ENCODE measurements at places on chromosomes 3 and 15.

- DNase-seq: no peak
Measured at GRCh38 chr15:96448923-96449322, 118.4 kb downstream of the NR2F2 start.

DNA sequence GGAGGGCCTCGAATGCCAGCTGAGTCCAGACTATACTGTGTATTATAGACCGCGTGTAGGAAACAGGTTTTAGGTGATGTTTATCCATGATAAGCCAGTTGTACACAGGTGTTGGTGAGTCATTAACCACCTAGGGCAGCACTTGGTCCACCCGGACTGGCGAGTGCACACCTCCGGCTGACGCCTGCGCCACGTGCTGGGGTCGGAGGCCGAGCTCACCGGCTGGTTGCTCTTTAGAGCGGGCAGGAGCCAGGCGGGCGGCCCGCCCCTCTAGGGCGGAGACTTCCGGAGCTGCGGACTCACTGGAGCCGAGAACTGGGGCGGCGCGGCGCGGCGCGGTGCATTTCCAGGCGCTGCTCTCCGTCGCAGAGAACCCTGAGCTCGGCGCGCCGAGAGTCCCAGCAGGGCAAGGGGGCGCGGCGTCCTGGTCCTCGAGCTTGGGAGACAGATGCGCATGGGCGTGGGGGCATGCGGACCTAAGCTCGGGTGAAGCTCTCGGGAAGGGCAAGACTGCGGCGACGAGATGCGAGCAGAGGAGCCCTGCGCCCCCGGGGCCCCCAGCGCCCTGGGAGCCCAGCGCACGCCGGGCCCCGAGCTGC lies at the start of gene ESYT3:
ESYT3 (plus strand) TSS at position 341 of the 599 bp plus-strand sequence; CDS start at position 524, 183 bp downstream.
- no peak for DNase-seq

- no peak for DNase-seq
Measured at GRCh38 chr3:186102687-186103086, 6.2 kb downstream of the ETV5 start.

DNA sequence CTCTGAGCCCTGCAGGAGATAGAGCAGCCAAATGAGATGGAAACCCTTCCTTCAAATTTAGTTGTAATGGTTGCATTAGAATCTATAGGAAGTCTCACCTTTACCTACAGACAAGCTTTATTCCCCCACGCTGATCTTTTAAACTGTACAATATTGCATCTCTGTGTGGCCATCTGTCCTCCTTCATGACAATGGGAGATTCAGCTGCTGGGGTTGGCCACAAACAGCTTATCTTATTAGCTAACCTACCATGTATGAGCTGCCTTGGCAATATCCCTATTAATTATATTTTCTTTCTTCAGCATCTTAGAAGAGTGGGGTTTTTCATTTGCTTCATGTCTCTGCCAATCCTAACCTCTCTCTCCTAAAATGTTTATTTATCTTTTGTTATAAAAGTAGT lies 238.7 kb upstream of the NR2E3 start:
- DNase-seq: no peak

GRCh38 chr15:33104212-33104611 lies 90.3 kb downstream of the FMN1 start:
- no peak for DNase-seq

GRCh38 chr15:55742498-55742926 lies 440 bp downstream of the PRTG start:
- no peak for DNase-seq

- no peak for DNase-seq
Measured at GRCh38 chr3:136982033-136982432, 24.2 kb downstream of the IL20RB start.

GRCh38 chr15:31360843-31361763 lies 34.5 kb downstream of the KLF13 start:
- no peak for DNase-seq

GRCh38 chr15:99090938-99091337 lies 13.9 kb upstream of the SYNM start:
- DNase-seq: no peak

DNA sequence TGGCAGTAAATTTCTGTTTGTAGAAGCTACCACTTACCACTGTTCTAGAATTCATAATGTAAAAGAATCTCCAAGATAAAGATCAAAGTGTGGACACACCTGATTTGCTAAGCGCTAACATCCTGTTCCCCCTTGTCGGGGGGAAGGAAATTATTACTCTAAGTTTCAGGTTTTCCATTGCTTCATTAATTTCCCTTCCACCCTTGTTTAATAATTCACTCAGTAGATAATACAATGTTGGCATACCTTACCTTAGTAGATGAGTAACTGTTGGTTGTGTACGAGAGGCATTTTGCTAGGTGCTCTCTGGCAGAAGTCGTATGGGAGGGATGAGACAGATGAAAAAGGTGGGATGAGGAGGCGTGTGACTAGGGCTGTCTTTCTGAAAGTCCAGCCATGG lies 641.2 kb upstream of the ARRDC4 start:
- no peak for DNase-seq

DNA sequence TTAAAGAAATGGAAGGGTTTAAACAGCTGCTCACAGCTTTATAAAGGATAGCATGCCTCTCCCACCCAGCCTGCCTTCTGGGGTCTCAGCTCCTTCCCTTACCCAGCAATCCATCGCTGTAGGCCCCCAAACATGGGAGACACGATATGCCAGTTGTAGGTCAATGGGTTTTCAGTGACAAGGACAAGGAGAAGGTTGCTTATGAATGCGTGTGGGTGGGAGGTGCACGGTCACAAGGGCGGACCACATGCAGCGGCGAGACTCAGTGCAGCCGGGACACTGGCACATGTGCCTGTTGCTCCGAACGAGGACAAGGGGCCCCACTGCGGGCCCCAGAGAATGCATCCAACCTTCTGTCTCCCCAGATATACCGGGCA lies 67.0 kb downstream of the MGLL start:
- no peak for DNase-seq

DNA sequence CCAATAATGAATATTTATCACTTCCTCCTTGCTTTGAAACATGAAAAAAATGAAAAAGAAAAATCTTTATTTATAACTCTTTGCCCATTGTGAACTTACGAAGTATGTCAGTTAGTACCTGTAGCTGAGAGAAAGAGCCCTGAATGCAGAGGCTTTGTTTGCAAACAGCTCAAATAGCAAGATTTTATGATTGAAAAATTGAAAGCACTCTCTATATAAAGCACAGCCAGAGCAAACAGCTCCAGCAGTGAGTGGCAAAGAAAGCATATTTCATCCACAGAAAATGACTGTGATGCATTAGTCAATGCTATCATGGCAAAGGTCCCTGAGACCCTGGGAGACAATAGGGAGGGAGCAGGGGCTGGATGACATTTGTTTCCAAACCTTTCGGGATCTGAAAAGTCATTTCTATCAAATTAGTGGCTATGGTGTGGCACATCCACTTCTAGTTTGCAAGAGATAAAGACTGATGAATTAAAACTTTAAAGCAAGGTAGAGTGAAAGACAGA lies 576.1 kb downstream of the OTOL1 start:
- DNase-seq: no peak

DNA sequence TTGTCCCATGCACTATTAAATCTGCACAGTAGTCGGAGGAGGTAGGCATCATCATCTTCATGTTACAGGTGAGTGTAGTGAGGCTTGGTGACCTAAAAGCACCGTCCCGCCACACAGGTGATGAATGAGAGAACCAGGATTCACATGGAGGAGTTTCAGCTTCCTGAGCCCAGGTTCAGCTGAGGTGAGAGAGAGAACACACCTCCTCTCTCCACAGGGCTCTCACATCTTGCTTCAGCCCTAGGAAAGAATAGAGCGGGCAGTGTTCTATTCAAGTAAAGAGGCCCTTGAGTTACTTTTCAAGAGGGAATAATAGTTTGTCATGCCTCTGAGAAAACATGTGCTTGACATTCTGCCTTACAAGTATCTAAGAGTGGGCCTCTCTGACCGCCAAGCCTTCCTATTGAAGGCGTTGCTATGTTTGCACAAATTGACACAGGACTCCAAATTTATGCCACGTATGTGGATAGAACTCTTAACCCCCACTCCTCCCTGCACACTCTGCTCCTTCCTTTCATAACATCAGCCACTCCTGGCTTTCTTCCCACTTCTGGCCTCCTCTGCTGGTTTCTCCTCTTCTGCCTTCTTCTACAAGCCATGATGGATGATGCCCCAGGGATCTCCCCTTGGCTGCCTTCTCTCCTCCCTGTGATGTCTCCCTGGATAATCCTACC lies 138.3 kb upstream of the ABHD17C start:
- no peak for DNase-seq

DNA sequence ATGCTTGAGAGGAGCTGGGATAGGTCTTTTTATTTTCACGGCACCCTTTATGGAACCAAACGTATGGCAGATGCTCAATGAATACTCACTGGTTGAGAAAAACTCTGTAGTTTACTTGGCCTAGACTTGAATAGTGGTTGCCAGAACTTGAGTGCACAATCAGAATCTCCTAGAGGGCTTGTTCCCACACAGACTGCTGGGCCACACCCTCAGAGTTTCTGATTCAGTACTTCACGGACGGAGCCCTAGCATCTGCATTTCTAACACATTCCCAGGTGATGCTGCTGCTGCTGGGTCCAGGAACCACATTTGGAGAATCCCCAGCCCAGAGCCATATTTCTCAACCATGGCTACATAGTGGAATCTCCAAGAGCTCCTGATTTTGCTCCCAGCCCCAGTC lies 24.6 kb downstream of the CA12 start:
- DNase-seq: no peak

DNA sequence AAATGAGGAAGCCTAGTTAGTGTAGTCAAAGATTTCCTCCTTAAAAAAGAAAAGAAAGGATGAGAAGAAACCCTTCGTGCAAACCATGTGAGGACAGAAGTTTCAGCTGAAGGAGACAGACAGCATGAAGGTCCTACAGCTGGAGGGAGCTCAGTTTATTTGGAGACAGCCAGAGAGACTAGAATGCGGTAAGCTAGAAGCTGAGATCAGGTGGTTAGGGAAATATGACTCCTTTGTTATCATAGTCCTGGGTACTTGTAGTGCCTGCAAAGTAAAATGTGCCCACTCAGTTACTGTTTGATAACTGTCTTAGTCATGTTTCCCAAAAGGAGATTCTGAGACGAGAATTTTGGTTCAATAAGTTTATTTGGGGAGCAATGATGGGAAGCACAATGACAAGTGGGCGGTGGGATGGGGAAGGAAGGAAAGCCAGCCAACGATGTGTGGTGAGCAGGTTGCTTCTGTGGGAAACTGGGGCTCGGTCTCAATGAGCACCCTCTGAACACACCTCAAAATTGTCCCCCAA lies 178.8 kb upstream of the SNTN start:
- DNase-seq: no peak

GRCh38 chr3:147360646-147361453 lies 45.5 kb downstream of the ZIC4 start:
- DNase-seq: no peak

DNA sequence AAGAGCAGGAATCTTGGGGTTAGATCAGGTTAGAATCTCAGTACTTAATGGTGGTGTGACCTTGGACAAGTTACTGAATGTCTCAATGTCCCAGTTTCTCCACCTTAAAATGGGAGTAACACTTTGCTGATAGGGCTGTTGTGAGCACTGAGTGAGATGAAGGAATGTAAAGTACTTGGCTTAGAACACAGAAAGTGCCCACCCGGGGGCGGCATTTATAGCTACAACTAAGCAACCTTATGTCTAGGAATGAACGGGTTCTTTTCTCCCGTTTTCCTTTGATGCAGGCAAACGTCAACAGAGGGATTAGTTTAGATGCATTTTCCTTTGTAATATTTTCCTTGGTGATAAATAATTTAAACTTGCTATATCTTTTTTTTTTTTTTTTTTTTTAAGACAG lies 176.6 kb downstream of the USP13 start:
- no peak for DNase-seq

DNA sequence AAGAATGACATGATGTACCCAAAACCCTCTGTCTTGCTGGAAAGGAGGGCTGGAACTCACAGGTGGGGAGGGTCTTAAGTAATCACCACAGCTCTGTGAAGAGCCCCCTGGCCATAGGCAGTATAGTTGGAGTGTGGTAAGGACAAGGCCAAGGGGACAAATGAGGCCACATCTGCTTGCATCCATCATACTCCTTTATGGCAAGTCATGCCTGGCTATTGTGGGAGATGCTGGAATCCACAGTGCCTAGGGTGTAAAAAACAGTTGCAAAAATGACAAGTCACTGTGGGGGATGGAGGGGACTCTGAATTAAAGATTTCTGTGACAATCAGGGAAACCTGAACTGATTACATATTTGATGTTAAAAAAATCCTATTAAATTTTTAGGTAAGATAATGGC lies 258.5 kb downstream of the KCNMB2 start:
- no peak for DNase-seq

DNA sequence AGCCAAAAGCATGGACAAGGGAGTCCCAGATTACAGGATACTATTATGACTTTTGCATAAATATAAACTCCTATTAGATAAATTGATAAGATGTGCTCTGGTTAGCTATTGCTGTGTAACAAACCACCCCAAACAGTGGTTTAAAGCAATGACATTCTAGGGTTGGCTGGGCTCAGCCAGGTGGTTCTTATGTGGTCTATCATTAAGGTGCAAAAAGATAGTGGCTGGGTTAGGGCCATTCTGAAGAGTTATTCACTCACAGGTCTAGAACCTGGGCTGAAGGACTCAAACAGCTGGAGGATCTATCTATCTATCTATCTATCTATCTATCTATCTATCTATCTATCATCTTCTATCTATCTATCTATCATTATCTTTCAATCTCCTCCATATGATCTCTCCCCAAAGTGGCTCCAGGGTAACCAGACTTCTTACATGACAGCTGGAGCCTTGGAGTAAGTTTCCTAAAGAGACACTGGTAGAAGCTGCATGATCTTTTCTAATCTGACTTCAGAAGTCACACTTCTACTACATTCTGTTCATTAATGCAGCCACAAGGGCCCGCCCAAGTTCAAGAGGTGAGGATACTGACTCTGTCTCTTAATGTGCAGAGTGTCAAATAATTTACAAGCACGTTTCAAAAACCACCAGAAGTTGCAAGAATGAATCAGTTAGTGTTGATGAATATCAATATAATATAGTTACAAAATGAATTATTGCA lies 74.9 kb upstream of the XCR1 start:
- no peak for DNase-seq

- DNase-seq: no peak
Measured at GRCh38 chr3:178099274-178099673, 437.0 kb upstream of the KCNMB2 start.

DNA sequence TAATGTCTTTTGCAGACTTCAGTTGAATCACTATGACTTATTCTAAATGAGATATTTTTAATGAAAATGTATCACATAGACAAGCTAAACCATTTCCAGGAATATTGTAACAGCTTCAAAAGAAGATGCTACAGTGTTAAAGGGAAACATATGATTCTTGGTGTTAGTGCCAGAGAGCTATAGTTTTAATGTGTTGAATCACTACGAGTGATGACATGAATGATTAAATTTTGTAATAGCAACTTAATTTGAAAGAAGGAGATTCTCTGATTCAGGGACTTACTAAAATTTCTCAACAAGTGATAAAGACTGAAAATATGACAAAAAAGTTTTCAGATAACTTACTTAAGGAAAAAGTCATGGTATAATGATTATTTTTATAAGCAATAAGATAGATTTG lies 267.3 kb upstream of the SLITRK3 start:
- DNase-seq: no peak
